Esophagus squamous epithelium (tissue), 5 donors: ENCODE measurements at places on chromosomes 6 and 20.

DNA sequence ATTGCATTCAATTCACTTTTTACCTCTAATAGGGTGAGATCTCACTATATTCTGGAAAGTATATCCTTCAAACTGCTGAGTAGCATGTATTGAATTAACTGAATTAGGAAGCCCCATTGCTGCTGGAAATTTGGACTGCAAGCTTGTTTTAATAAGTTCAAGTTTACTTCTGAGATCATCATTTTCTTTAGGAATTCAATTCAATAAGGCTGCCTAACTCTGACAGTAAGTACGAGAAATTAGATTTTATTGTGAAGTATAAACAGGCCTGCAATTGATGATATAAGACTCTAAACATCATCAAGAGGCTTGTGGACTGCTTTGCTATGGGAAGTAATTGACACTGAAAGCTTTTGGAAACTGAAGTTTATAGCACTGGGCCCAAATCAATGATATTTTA is 44.4 kb downstream of the OGFRL1 start:
- DNase-seq = no peak

DNA sequence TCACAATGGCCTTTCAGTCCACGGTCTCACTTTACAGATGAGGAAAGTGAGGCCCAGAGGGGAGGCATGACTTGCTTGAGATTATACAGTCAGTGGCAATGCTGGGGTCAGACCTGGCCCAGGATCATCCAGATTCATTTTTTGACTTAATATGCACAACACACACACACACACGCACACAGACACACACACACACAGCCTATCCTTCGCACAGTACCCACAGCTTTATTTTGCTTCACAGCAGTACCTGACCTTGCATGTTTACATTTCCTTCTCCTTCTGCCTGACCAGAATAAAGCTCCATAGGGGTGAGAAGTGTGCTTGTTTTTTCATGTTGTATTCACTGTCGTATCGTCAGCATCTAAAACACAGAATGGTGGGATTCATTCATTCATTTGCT is 79.8 kb downstream of the VEGFA start:
- no peak for DNase-seq

- no peak for DNase-seq
Measured at GRCh38 chr6:8225113-8225512, 122.8 kb upstream of the EEF1E1 start.

GRCh38 chr6:124546601-124547000 is 415.6 kb upstream of the RNF217 start:
- DNase-seq = no peak

GRCh38 chr6:56660381-56660730 is 17.7 kb upstream of the DST start:
- DNase-seq = no peak

GRCh38 chr20:60482221-60483008 is 524.2 kb downstream of the CDH26 start:
- DNase-seq = no peak

DNA sequence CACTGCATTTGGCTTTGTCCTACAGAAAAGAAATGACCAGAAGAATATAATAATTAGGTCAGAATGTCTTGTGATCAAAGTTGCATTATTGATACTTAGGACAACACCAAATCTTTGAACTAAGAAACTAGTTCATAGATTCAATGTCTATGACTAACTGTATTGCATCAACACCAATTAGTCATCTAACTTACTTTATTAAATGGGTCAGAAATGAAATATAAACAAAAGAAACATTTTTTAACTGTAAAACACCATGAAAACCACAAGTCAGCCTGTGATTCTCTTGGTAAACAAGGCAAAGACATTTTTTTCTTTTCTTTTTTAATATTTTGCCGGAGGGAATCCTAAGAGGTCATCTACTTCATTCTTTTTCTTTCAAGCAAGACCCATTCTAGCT is 114.1 kb upstream of the HDDC2 start:
- DNase-seq = no peak

DNA sequence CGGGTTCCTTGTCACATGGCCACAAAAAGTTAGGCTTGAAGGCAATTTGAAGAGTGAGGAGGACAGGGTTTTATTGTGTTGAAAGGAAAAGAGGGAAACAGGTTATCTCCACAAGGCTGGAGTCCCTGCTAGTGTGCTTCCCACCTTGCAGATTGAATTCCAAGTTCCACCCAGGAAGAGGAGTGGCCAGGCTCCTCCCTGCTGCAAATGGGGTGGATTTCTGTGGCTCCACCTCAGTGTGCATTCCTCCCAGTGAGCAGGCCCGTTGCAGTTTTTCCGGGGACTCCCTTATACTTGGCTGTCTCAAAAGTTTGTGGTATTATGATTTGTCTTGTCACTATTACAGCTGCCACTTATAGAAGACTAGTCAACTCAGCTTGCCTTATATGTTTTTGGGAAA is 281.8 kb upstream of the PLCB4 start:
- no peak for DNase-seq

GRCh38 chr6:15268137-15268908 is 22.5 kb downstream of the JARID2 start:
- no peak for DNase-seq

DNA sequence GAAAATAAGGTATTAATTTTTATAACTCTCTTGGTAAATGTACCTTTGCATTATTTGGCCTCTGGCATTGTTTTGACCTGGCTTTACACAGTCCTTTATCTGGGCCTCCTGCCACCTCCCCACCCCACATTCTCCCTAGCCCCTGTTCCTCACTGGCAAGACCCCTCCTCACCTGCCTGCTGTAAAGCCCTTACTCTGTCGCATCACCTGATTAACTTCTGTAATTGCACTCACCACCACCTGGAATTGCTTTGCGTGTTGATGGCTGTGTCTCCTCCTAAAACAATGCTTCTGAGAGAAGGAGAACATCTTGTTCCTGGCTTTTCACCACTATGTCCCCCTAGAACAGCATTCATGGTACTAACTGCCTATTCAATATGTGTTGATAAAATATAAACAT is 24.8 kb downstream of the SNX9 start:
- DNase-seq = no peak

DNA sequence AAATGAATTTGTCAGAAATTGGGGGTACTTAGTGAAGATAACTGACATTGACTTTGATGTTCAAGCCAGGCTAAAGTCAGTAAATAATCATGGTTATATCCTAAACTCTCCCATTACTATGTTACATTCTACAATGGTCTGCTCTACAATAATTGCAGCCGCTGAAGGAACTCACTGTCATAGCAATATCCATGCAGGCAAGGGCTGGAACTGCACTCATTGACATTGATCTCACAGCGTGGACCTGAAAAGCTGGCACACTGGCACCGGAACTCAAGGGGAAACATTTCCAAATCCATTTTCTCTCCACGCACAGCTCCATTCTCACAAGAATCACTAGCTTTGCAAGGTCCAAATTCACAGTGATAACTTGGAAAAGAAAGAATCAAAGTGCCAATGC is 702.7 kb downstream of the EYS start:
- DNase-seq = no peak

GRCh38 chr6:117573006-117573680 is 29.2 kb downstream of the GOPC start:
- DNase-seq = no peak

GRCh38 chr20:3743251-3743650 is 10.8 kb downstream of the HSPA12B start:
- no peak for DNase-seq

- DNase-seq = no peak
Measured at GRCh38 chr6:125564941-125565340, 184.5 kb upstream of the HEY2 start.

DNA sequence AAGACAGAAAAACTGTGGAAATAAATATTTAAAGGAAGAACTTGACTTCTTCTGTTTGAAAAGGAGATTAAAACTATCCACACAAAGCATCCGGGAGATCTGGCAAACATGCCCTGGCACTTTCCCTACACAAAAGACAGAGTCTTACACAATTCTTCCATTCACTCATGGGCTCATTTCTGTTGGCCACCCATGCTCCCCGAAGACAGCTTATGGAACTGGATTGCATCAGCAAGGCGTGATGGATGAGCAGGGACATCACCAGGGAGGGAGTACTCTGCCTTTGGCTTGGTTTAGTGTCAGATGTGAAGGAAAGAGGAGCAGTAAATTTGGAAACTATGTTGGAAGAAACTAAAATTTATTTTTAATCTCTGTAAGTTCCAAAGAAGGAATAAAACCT is 379.3 kb downstream of the CD109 start:
- DNase-seq = no peak

DNA sequence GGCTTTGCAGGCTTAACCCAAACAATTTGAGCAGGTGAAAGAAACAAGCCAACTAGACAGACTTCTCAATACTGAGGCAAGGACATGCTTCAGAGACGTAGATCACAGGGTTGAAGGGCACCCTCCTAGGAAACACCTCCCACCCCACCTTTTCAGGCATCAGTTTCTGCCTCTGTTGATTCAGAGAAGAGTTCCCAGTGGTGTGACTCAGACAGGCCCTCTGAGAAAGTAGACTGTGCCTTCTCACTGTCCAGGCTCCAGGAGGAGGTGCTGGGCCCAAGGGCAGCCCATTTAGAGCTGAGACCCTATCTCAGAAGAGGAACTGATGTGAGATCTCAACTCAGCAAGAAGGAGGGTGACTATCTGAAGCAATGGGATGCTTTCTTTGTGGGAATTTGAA is 108.1 kb downstream of the FAM50B start:
- DNase-seq = no peak

- no peak for DNase-seq
Measured at GRCh38 chr6:132888701-132889100, 74.3 kb downstream of the RPS12 start.

DNA sequence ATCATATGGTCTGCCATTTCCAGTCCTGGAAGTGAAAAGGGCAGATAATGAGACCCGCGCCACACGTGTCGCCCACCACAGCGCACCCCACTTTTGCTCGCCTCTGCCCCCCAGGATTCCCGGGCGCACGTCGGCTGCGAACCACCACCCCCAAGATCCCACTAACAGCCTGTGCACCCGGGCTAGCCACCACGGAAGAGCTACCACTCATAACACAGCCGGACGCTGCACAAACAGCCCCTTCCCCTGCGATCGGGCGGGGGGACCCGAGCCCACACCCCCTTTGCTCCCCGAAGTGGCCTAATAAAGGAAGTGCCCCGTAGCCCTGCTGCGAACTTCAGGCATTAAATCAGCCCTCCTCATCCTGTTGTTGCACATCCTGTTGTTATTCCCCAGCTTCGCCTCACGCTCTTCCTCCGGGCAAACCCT is 506 bp downstream of the CITED2 start:
- no peak for DNase-seq

- no peak for DNase-seq
Measured at GRCh38 chr6:152474354-152474753, 162.8 kb downstream of the SYNE1 start.

DNA sequence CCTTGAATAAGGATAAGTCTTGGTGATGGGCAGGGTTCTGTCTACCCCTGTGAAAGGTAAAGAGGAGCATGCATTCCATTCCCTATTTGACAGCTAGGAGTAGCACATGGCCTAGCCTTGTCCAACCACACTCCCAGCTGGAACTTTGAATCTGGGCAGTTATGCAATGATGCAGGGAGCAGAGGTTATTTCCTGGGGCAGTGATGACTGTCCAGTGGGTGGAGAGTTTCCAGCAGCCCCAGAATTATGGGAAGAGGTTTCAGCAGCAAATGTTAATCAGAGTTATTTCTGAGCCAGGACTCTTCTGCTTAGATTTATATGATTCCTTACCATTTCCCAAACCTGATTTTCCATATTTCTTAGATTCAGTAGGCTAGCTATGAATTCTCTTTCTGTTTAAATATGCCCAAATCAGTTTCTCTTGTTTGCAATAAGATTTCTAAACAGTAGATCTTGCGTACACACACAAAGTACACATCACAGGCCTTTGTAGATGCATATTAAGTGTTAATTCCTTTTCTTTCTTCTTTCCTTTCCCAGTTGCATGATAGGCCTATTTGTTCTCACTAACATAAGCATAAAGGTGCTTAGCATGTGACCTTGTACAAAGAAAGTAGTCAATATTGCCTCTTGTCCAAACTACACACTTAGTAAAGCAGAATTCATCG is 17.3 kb upstream of the TXLNB start:
- DNase-seq = no peak

DNA sequence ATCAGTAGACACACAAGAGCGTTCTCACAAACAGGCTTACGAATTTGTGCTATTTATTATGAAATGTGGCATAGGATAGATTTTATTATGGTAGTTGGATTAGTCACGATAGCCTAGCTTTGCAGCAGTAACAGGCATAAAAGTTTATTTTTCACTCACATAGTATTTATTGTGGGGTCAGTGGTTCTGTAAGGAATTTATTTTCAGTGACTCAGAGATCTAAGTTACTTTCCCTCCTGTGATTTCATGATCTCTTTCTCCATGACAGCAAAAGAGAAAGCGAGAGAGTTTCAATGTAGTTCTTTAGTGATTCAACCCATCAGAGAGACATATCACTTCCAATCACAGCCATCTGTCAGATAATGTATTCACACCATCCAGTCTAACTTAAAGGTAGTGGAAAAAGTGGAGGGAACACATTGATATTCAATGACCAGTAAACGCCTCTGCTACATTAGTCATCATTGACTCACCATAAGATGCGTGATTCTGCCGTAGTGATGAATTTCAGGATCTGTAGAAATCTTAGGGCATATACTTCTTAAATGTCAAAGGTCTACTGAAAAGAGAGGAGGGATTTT is 605.5 kb downstream of the HDGFL1 start:
- DNase-seq = no peak

DNA sequence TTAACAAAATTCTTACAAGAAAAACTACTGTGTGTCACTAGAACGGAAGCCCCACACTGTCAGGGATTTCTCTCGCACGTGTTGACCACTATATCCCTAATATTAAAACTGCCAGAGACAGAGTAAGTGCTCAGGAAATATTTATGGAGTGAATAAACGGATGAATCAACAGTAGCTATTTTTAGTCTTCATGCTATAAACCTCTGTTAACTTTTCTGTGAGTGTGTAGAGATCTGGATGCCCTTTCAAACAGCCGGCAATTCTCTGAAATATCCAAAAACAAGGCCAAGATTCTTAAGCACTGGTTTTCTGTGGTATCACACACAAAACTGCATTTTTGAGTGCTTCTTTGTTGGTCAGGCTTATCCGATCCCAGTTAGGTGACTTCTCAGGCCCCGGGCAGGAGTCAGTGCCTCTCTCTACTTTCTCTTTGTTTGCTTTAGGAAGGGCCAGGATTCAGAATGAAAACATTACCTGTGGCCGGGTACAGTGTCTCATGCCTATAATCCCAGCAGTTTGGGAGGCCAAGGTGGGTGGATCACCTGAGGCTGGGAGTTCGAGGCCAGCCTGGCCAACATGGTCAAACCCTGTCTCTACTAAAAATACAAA is 15.7 kb downstream of the ATP9A start:
- DNase-seq = no peak

DNA sequence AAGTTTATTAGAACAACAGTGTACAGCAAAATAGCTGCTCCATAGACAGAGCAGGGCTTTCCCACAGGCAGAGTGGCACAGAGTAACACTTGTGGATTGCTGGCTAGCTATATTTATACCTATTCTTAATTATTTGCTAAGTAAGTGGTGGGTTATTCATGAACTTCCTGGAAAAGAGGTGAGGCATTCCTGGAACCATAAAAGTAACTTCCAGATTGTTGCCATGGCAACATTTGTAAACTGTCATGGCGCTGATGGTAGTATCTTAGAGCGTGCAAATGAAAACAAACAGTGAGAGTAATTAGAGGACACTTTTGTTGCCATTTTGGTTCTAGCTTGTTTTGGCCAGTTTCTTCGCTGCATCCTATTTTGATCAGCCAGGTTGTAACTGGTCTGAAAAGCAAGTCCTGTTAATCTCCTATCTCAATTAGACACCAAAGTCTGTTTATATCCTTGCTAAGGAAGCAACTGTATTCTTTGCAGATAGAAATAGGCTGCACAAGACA is 23.9 kb downstream of the DEFB114 start:
- no peak for DNase-seq

GRCh38 chr6:100803264-100804045 is 77.7 kb downstream of the ASCC3 start:
- no peak for DNase-seq
